Dermis blood vessel endothelial cell (primary cell): ENCODE measurements at places on chromosomes 11 and 22.

- no peak for DNase-seq
Observed at GRCh38 chr11:99148352-99148751, 127.6 kb downstream of the CNTN5 start.

GRCh38 chr22:17229991-17230630 is 10.9 kb upstream of the ADA2 start:
- no peak for DNase-seq

GRCh38 chr22:45866646-45867117 is 110.3 kb downstream of the WNT7B start:
- DNase-seq = no peak

GRCh38 chr22:27412866-27413445 is 388.6 kb downstream of the MN1 start:
- no peak for DNase-seq

DNA sequence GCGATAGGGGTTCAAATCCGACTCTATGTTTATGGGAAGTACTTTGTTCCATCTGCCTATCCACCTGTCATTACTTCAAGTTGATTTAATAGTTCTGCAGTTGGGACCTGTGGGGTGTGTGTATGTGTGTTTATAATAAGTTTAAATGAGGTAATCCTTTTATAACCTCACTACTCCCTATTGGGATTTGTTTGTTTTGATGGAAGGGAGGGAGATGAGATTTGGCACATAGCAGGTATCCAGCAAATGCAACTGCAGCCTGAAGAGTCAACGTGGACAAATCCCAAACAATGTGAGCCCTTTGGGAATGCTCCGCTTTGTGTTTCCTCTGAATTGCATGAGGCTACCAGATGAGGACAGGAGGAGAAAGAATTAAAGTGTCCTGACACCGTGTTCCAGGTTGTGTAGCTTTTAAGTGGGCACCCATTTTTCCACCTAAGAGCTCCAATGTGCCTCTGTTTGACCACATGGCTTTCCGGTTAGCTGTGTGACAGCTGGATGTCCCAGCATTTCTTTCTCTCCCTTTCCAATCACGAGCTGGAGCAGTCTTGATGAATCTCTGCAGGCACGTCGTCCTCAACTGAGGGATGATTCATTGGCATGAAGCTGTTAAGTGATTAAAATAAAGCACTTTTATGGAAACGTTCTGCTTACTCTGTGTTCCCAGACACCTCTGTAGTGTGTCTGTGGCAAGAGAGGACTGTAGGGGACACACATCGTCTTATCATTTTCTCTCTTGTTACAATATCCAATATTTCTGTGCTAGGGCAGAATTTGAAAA is 610.7 kb downstream of the NTM start:
- DNase-seq = no peak

GRCh38 chr11:95647355-95647754 is 142.2 kb downstream of the FAM76B start:
- no peak for DNase-seq

GRCh38 chr22:20089226-20089976 is 9.4 kb downstream of the DGCR8 start:
- DNase-seq = no peak

DNA sequence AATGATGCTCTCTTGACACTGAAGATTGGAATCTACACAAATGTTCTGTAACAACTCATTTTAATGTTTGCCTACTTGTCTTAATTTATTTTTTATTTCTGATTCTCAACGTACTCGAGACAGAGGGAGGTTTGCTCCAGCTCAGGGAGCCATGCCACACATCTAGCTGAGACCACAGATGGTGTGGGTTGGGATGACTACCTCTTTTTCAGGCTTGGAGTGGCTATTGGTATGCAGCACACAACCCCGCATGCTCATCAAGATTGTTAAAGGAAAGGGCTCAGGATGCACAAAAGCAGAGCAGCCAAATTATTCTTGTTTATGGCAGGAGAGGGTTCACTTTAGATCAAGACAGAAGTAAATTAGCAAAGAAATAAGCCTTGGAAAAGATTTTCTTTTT is 424.5 kb downstream of the OPCML start:
- no peak for DNase-seq

GRCh38 chr22:48393041-48393370 is 1434.7 kb downstream of the BRD1 start:
- no peak for DNase-seq

- peak; percentile 48 for DNase-seq
Observed at GRCh38 chr11:12285106-12285505, 92.3 kb upstream of the PARVA start.
